ENCODE measurements at places on chromosomes 4 and X. TPM values are rescaled to one million over a fixed set of nuclear protein-coding genes. Genes with fewer than 3 reads are reported as not detected.

- no peak for DNase-seq
Measured at GRCh38 chr4:32030406-32030805, 1310.2 kb downstream of the PCDH7 start.

IQCM gene
- total RNA-seq = not detected

BEX3 gene
- 102 TPM for total RNA-seq

DNA sequence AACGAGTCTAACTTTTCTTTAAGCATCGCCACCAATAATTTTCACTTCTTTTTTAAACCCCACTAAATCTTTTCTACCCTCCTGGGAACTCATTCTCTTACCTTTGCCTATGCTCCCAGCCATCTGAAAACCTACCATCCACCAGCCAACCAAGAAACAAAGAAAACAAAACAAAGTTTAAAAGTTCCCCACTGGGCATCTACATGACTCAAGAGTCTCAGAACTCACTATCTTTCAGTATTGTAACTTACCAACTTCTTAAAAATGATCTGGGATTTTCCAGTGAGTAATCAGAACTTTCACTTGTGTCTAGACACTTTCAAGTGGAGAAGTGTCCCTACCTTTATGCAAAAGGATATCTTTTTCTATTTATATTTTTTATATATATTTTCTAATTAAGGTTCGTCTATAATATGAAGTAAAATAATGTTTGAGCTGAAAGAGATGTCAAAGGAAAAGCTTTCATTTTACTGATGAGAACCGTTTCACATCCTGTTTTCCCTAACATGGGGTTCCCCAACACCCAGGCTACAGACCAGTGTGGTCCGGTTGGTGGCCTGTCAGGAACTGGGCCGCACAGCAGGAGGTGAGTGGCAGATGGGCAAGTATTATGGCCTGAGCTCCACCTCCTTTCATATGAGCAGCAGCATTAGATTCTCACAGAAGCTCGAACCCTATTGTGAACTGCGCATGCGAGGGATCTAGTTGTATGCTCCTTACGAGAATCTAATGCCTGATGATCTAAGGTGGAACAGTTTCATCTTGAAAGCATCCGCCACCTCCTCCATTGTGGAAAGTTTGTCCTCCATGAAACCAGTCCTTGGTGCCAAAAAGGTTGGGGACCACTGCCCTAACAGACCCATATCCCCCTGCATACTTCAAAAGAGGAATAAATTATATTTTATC is 9.8 kb upstream of the TIGD2 start:
- DNase-seq = no peak

GC gene
- 4.6 TPM for total RNA-seq

CDKL5 gene
- 5.8 TPM for total RNA-seq

DNA sequence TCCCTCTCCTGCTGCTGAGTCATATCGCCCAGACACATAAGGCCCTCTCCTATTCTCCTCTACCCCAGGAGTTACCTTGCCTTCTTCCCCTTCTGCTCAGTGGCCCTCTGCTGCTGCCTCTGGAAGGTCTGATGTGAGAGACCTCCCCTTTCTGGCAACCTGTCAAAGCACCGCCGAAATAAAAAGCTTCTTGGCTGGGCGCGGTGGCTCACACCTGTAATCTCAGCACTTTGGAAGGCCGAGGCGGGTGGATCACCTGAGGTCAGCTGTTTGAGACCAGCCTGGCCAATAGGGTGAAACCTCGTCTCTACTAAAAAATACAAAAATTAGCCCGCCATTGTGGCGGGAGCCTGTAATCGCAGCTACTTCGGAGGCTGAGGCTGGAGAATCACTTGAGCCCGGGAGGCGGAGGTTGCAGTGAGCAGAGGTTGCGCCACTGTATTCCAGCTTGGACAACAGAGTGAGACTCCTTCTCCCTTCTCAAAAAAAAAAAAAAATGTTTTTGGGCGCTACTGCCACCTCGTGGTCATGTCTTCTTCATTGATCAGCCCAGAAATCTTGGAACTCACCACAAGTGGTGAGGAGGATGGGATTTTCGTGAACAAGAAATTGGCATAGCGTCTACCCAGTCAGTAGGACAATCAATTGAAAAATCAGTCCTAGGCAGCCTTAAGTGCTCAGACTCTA is 8.6 kb upstream of the ZXDA start:
- DNase-seq = peak; percentile 22

EDNRA gene
- 35.4 TPM for total RNA-seq

PCDH10 gene
- 30.6 TPM for total RNA-seq

TMPRSS11F gene
- 1.9 TPM for total RNA-seq

DNA sequence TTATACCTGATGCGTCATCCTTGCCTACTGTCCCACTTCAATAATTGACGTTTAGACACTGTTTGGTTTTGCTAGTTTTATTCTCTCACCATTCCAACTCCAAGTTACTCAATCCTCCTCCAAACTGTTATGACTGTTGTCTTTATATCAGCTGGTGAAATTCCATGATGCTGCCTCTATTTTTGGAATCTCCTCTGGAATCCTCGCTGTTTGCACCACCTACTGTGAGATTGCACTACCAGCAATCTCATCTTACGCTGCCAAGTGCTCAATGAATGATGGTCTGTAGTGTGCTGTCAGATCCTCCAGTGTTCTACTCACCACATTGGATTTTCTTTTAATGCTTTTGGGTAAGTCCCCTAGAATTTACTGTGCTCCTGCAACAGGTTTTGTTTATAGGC is 13.2 kb upstream of the PCDH18 start:
- DNase-seq = peak; percentile 56

GRCh38 chr4:76811604-76812412 is 86.1 kb downstream of the SOWAHB start:
- peak; percentile 87 for DNase-seq

DNA sequence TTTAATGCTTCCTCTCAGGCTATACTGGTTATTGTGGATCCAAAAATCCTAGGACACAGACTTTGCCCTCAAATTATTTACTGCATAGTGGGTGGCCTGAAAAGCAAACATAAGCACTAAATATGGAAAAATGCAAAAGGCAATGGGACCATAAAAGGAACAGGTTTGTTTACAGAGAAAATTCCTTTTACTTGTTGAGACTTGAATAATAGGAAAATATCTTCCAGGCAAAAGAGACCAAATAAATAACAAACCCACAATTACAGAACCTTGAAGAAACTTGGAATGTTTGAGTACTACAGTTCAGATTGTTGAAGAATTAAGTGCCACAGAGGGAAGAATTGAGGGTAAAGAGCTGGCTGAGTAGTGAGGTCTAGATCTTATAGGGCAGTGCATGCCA is 711.0 kb downstream of the C4orf33 start:
- DNase-seq = no peak

- DNase-seq = peak; percentile 99
Measured at GRCh38 chr4:148441986-148442831, at the start of gene NR3C2. TSS of gene NR3C2 (minus strand) at chr4:148442414.

FABP2 gene
- 2.9 TPM for total RNA-seq

DGAT2L6 gene
- total RNA-seq = 0.96 TPM

DDX53 gene
- 2.2 TPM for total RNA-seq

DNA sequence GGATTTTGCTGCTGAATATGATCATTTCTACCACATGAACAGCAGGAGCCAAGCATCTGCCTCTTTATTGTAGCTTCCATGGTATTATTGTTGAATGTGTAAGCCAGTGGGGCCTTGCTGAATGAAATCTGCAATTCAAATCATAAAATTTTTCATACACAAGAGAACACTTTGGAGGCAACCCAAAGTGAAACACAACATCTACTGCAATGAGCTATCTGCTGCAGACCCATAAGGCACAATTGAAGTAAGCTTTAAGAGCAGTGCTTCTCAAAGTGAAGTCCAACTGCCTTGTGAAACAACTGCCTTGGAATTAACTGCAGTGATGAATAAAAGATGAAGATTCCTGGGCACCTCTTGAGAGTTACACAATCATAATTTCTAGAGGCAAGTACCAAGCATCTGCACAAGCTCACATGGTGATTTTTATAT is 626.3 kb upstream of the INTU start:
- DNase-seq = no peak

CPE gene
- 151 TPM for total RNA-seq

DNA sequence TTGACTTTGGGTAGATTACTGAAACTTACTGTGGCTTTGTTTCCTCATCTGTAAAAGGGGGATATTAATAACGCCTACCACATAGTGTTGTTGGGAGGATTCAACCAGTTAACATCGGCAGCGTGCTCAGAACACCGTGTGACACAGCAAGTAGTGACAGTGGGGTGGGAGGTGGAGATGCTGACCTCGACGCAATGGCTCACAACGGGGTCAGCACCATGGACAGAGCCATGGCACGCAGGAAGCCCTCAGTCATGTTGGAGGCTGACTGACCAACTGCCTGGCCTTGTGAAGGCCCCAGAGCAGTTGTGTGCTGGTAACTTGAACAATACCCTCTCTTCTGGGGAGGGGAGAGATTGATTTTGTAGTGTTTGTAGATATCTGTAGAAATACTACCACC is 93.2 kb downstream of the WFS1 start:
- peak; percentile 16 for DNase-seq

CENPVL3 gene
- total RNA-seq = not detected

GRCh38 chr4:76856243-76857073 is 41.5 kb downstream of the SOWAHB start:
- peak; percentile 88 for DNase-seq

- no peak for DNase-seq
Measured at GRCh38 chrX:21620234-21620633, 37.9 kb downstream of the KLHL34 start.

- no peak for DNase-seq
Measured at GRCh38 chr4:140947506-140947905, 185.8 kb downstream of the RNF150 start.

DNA sequence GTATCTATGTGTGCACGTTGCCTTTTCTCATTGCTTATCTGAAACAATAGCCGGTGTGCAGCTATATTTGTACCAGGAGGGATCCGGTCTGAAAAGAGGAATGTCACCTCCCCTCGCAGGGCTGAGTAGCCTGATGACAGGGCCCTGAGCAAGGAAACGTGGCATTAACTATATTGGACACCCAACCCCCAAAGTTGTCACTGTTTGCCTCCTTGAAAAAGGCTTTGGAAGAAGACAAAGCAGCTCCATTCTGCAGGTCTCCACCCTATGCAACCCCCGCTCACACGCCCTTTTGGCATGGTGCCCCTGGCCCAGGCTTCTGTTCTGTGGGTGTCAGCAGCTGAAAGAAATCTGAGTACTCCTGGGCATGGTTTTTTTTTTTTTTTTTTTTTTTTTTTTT is 8.2 kb downstream of the PRRG3 start:
- DNase-seq = peak; percentile 23

MTNR1A gene
- not detected for total RNA-seq

AFM gene
- total RNA-seq = not detected

RAB41 gene
- not detected for total RNA-seq
